ENCODE measurements at places on chromosomes 1 and 21.

DNA sequence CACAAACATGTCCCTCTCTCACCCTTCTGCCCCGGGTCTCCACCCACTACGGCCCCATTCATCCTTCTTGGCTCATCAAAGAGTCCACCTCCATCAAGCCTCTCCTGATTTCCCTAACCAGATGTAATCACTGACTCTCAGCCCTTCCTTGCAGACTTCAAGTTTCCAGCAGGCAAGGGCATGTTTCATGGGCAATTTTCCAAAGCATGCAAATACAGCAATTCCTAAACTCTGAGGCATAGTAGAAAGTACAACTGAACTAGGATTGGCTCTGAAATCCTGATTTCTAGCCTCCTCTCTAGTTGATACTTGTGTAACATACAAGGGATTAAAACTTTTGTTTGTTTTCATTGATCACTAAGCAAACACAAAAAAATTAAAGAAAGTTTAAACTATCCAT, 109.1 kb upstream of the GADD45A start:
- DNase-seq = no peak

DNA sequence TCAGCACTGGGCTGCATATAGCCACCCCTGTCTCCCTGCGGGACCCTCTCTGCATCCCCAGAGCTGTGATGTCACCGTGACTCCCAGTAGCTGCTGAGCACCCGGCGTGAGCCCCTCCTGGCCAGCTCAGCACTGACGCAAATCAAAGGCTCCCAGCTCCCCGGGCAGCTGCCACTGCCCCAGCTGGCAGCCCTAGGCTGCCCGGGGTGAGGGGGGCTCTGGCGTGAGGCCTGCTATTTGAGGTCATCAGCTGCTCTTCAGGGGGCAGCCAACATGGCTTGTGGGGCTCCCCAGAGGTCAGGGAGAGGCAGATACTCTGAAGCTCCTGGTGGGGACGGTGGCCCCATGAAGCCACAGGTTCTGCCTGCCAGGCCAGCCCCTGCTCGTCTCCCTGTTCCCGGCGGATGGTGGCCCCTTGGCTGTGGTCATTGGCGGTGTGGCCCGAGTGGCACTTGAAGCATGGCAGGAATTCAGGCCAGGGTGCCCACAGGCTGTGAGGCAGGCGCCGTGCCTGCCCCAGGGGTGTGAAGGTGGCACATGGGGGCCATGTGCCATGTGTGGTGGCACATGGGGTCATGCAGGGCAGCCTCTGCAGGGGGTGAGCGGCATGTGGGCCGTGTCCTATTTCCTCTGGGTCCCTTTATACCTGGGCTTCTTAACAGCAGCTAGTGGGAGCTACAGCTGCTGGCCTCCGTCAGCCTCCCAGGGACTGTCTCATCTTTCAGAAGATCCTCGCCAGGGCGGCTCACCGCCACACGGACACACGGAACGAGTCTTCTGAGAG, 85.4 kb downstream of the SIK1 start:
- no peak for DNase-seq

DNA sequence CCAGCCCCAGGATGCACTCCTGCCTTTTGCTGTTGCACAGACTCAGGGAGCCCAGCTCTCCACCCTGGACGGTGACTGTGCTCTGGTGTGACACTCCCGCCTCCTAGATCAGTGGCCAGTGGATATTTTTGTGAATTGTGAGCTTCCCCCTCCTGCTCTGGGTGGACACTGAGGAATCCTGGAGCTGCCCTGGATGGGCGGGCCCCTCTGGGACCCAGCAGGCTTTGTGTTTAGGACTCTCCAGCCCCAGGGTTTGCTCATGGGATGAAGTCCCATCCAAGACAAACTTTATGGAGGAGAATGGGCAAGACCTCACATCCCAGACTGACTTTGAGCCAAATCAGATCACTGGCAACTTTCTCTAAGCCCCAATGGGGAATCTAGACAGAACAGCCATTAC, 16.1 kb downstream of the SLC6A9 start:
- no peak for DNase-seq

DNA sequence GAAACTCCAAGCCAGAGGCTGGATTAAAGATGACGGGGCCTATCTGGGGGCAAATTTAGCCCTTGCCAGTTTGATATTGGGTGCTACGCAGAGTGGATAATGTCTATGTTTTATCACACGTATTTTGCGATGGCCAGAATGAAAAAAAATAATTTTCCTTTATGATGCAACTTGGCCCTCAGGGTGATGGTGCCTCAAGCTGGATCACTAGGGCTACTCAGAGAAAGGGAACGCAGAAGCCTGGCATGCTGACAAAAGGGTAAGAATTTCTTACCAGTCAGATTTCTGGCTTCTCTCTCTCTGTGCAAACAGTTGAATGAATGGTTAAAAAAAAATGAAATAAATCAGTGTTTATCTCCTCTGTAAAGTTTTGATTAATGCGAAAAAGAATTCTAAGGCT, 32.6 kb upstream of the NEK2 start:
- DNase-seq = no peak

- no peak for DNase-seq
Measured at GRCh38 chr1:62280150-62280549, 39.1 kb downstream of the KANK4 start.

All from D721Med (cell line).